ENCODE measurements at places on chromosomes 4 and X.
A peak's percentile ranks its signal among the peaks of the same experiment; 100 is the strongest.

DNA sequence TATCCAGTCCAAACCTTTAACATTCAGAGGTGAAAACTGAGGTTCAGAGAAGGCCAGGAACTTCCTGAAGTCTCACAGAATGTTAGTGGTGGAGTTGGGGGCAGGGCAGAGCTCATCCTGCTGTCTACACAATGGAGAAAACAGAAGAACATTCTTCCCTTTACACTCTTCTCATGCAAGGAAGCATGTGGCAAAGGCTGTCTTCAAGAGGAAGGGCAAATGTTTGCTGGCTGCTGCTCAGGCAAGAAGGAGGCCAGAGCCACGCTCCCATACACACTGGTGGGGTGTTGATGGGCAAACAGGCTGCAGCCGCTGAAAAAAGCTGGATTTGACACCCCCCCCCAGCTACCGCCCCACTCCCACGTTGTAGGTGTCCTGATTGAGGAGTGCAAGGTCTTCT, 32.5 kb downstream of the HMGB3 start:
- DNase-seq = no peak

GRCh38 chr4:48205107-48205506, 64.5 kb downstream of the TEC start:
- DNase-seq = no peak

GRCh38 chrX:153688071-153688470, 345 bp downstream of the SLC6A8 start:
- DNase-seq = no peak

- no peak for DNase-seq
These were observed 375.8 kb upstream of the CXorf51B start for GRCh38 chrX:146433771-146434170.

- no peak for DNase-seq
These were observed 8.7 kb upstream of the GABRE start for GRCh38 chrX:151983186-151983585.

- peak; percentile 7 for DNase-seq
These were observed 85.9 kb upstream of the GPR34 start for GRCh38 chrX:41602816-41603345.

DNA sequence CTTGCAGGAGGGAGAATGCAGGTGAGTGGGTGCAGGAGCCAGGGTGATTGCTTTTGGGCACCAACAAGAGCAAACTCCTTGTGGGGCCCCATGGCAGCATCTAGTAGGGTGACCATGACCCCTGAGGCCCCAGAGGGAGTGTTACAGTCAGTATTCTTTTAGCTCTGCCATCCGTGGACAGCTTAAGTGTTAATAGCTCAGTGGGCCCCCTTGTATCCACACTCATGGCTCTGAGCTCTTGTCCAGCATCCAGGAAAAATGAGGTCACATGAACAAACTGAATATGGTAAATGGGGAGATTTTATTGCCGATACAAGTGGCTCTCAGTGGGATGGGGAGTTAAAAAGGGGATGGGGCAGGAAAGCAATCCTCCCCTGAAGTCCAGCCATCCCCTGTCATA, 27.3 kb upstream of the LRCH2 start:
- no peak for DNase-seq

DNA sequence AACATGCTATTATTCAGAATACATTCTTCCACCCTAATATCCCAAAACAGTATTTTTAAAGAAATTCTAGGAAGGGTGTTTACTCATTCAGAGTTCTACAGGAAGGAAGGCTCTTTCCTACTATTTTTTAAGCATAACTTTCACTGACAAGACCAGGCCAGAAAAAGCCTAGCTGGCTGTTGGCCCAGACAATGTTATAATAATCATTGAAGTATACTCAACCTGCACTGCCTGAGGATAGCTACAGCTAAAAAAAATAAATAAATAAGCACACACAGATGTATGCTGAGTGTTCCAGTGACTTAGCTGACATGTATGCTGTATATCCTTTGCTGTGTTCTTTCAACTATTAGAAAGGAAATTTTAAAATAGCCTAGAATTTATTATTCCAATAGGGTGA, 145.8 kb upstream of the SPRY1 start:
- no peak for DNase-seq

DNA sequence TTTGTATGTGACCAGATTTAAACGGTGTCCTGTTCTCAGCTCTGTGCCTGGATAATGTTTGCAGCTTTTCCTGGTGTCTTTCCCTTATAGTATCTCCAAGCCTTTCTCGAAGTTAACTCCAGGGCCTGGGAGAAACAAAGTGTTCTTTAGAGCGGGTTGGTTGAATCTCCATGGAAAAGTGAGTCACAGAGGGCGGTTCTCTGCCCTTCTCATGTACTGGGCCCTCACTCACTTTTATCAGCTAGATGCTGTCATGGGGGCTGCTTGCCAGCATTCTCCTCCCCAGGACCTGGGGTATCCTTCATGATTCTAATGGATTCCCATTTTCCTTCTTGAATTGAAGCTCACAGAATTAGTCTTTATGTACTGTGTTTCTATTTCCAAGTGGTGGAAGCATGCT, 46.1 kb upstream of the MAGEC2 start:
- DNase-seq = no peak

DNA sequence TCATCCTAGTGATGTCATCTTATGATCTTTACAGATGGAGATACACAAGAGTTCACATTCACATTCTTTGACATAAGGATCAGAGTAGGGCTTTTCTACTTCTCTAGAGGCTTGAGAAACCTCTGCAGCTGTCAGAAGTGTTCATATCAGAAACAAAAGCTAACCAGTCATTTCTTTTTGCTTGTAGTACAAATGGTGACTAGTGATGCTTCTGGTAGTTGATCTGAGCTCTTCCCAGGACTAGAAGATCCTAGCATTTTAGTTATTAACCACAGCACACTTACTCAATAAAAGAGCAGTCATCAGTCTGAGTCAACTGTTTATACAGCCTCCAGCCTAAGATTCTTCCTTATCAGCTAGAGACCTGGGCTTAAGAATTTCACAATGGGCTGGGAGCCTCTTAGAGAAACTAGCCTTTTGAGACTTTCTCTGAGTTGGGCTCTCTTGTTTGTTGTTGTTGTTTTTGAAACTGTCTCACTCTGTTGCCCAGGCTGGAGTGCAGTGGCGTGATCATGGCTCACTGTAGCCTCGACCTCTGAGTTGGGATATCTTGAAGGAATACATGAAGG, 84.1 kb downstream of the TMEM164 start:
- DNase-seq = peak; percentile 7

- DNase-seq = no peak
These were observed 274.4 kb downstream of the DCTD start for GRCh38 chr4:182642831-182643230.

GRCh38 chr4:87116231-87116630, 104.2 kb downstream of the KLHL8 start:
- DNase-seq = no peak

- DNase-seq = no peak
These were observed 8.1 kb downstream of the DNAJB14 start for GRCh38 chr4:99938243-99938753.

- DNase-seq = no peak
These were observed 54.0 kb upstream of the TMLHE start for GRCh38 chrX:155666741-155667140.

DNA sequence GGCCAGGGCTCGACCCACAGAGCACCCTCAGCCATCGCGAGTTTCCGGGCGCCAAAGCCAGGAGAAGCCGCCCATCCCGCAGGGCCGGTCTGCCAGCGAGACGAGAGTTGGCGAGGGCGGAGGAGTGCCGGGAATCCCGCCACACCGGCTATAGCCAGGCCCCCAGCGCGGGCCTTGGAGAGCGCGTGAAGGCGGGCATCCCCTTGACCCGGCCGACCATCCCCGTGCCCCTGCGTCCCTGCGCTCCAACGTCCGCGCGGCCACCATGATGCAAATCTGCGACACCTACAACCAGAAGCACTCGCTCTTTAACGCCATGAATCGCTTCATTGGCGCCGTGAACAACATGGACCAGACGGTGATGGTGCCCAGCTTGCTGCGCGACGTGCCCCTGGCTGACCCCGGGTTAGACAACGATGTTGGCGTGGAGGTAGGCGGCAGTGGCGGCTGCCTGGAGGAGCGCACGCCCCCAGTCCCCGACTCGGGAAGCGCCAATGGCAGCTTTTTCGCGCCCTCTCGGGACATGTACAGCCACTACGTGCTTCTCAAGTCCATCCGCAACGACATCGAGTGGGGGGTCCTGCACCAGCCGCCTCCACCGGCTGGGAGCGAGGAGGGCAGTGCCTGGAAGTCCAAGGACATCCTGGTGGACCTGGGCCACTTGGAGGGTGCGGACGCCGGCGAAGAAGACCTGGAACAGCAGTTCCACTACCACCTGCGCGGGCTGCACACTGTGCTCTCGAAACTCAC, 3.6 kb downstream of the MID1IP1 start:
- peak; percentile 46 for DNase-seq

GRCh38 chr4:164023214-164023613, 528.7 kb downstream of the TMA16 start:
- peak; percentile 1 for DNase-seq

DNA sequence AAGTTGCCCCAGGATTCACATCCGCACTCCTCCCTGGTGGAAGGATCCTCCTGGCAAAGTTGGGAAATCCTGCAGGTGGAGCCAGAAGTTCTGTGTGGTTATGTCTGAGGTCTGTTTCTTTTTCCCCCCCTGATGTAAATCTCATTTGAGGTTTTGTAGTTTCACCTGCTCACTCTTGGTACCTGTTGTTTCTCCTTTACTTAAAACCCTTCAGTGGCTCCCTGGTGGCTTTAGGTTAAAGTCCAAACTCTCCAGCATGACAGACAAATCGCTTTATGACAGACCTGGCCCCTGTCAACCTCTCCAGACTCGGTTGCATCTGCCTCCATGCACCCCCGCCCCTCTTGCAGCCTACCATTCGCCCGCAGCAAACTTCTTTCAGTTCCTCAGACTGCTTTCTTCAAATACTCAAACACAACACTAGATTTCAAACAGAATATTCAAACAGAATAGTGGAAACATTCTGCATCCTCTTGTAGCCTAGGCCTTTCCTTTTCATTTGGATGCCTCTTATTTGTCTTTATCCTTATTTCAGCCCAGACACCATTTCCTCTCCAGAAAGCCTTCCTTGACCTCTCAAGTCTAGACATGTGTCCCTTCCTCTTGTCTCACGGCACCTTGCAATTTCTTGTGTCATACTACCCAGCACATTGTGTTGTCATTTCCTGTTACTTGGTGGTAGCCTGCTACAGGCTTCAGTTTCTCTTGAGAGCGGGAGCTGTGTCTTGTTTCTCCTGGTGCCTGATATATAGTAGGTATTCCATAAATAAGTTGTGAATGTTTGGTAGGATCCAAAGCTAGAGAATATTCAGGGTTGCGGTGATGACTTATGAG, 24.8 kb downstream of the IL13RA1 start:
- DNase-seq = no peak

DNA sequence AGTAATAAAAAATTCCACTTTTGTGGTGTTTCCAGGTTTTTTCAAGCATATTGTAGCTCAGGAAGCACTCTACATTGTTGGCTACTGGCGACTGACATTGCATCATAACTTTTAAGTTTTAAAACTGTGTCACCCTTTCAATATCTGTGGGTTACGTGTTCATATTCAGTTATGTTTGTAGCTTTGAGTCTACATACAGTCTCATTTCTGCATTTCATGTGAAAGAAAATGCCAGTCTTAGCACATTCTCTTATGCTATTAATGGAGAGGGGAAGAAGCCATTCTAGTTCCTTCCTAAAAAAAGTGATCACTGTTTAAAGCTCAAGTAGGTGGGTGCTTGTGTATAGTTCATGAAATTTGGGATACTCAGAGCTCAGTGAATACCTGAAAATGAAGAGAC, 38.1 kb downstream of the DIAPH2 start:
- no peak for DNase-seq

GRCh38 chr4:43353552-43353951, 461.0 kb downstream of the GRXCR1 start:
- DNase-seq = no peak

Data from neural progenitor cell (in vitro differentiated cells).